ENCODE measurements at places on chromosomes 6 and 20.

- no peak for DNase-seq
These were observed 450.1 kb upstream of the MANEA start for GRCh38 chr6:95127261-95127660.

DNA sequence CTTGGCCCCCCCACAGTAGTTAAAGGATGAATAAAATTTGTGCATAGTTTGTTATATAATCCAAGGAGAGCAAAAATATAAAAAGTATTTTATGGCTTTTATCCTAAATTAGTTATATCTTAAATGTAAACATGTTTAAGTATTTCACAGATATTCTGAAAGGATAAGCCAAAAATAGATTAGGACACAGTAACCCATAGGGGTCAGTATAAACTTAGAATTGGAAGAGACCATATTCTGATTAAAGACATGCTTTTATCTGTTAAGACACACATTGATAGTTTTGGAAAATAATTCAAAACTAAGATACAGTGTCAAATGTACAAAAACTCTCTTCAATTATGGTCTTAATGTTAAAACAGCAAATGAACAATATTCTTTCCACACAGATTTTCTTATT is 4.5 kb upstream of the SERINC1 start:
- no peak for DNase-seq

- DNase-seq: no peak
These were observed 314.5 kb downstream of the EYA4 start for GRCh38 chr6:133555685-133556084.

- DNase-seq: no peak
These were observed 281.2 kb upstream of the DEFB112 start for GRCh38 chr6:50330963-50331362.

GRCh38 chr6:119052987-119053386 is 25.5 kb downstream of the FAM184A start:
- DNase-seq: no peak

GRCh38 chr6:18485660-18486435 is 98.7 kb downstream of the RNF144B start:
- no peak for DNase-seq

GRCh38 chr20:57792386-57793080 is 82.7 kb upstream of the PMEPA1 start:
- DNase-seq: no peak

- DNase-seq: no peak
These were observed 44.9 kb downstream of the TNFRSF21 start for GRCh38 chr6:47264775-47265184.

- no peak for DNase-seq
These were observed 15.4 kb downstream of the FOXC1 start for GRCh38 chr6:1624851-1625781.

- no peak for DNase-seq
These were observed at the start of gene MYCT1 for GRCh38 chr6:152697634-152698033. MYCT1 (plus strand) TSS chr6:152697897; CDS start chr6:152697903, 6 bp downstream.

GRCh38 chr6:42101186-42101657 is 41.2 kb downstream of the C6orf132 start:
- no peak for DNase-seq

DNA sequence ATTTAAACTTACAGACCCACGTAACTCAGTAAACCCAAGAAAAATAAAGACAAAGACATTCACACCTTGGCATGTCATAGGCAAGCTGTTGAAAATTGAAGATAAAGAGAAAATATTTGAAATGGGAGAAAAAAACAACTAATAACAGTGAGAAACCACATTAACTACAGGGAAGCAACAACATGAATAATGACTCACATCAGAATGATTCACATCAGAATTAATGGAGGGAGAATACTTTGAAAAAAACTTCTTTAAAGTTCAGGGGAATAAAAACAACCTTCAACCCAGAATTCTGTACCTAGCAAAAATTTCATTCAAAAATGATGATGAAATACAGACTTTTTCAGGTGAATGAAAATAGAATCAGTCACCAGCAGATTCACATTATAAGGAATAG is 32.9 kb upstream of the SLC22A3 start:
- no peak for DNase-seq

- peak; percentile 61 for DNase-seq
These were observed 114.4 kb upstream of the PRND start for GRCh38 chr20:4607287-4607713.

DNA sequence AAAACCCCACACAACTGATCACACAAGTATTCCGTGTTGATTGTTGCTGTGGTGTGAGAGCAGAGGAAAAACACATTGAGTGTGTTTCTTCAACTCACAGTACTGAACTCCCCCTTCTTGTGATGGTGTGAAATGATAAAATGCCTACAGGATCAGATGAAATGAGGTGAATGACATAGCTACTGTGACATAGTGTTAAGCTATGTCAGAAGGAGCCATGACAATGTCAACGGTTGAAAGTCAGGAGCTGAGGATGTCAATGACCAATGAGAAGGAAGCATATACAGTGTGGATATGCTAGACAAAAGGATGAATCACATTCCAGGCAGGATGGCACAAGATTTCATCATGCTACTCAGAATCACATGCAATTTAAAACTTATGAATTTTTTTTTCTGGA is 38.8 kb downstream of the WASF1 start:
- no peak for DNase-seq

GRCh38 chr20:4183361-4183760 is 168.0 kb upstream of the RNF24 start:
- DNase-seq: no peak

Measured in stimulated activated naive CD8-positive, alpha-beta T cell treated with anti-CD3 and anti-CD28 coated beads, Interleukin-15, amount 100 ng/mL, for 72 hours (primary cell).